NCI-H1417 (cell line): ENCODE measurements at places on chromosomes 2 and 18.

- no peak for DNase-seq
Observed at GRCh38 chr18:61413396-61413795, 80.2 kb downstream of the CDH20 start.

DNA sequence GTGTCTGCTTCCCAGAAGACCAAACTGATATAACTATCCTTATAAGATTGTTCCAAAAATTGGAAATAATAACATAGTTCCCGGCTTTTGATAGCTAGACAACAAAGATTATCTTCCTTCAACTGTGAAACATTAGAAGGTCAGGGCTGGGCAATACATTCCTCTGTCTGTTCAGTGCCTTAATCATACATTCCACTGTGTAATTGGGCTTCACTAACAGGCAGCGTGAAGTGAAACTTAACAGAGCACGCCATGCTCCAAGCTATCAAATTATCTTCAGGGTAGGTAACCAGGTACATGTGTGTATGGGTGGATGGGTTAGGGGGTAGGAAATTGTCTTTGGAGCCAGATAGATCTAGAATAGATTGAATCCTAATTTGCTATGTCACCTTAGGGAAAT, 23.5 kb upstream of the ARL5A start:
- no peak for DNase-seq

DNA sequence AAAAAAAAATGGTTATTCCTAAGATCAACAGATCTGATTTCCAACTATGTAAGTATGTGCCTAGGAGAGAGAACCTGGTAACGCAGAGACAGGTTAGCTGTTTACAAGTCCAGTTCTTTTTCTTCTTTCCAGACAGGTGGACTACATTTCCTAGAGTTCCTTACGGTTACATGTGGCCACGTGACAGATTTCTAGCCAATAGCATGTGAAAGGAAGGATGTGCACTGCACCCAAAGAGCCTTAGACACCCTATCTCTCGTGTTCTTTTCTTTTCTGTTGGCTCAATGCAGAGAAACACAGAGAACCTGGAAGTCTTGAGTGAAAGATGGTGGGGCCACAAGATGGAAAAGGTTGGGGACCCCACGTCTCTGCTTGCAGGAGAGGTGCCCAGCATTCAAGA, 375.9 kb downstream of the TNS1 start:
- DNase-seq: no peak

GRCh38 chr18:52254367-52254766, 85.6 kb upstream of the DCC start:
- DNase-seq: no peak

DNA sequence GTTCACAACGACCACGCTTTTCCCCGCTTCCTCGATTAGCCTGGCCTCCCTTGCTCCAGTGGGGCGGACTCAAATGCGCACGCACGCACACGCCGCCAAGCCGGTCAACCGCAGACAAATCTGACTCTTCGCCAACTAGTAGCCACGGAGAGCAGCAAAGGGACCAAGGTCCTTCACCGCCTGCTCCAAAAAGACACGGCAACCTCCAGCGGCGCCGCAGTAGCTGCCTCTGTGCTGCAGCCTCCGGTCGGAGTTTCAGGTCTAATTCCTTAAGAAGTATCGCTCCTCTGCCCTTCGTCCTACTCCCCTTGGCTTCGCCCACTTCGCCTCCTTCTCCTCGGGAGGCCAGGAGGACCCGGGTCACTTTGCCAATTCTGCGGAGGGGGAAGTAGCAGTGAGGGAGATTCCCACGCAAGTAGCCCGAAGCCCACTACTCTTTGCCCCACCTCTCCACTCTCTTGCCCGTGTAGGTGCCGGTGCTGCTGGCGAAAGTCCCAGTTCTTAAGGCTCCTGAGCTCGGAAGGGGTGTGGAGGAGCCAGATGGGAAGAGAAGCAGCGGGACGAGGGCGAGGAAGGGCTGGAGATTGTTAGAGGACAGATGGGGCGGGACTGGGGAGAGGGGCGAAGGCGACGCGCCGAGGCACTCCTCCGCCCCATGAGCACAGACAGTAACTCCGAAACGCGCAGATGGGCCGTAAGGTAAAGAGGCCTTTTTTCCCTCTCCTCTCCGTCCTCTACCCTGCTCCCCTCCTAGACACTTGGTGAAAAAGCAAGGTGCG, 615 bp downstream of the AKAIN1 start:
- no peak for DNase-seq

DNA sequence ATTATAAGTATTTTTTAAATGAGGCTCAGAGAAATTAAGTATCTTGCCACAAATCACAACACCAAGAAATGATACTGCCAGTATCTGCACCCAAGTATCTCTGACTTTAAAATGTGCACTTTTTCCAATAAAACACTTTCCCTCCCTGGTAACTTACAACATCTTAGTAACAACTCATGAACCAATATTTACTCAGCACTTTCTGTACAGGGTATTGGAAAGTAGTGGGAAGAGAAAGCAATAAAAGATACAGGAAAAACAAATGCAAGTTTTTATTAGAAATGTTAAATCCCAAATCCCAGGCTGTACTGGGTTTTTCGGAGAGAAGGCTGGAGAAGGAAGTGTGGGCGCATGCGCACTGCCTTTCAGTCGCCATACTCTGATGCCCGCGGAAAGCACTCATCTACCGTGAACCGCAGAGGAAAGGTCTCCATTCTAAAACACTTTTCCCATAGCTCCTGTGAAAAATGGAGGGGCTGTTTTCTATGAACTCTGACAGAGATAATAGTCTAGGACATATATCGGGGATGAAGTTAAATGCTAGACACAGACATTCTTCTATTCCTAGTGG, 52.1 kb downstream of the L3MBTL4 start:
- no peak for DNase-seq

DNA sequence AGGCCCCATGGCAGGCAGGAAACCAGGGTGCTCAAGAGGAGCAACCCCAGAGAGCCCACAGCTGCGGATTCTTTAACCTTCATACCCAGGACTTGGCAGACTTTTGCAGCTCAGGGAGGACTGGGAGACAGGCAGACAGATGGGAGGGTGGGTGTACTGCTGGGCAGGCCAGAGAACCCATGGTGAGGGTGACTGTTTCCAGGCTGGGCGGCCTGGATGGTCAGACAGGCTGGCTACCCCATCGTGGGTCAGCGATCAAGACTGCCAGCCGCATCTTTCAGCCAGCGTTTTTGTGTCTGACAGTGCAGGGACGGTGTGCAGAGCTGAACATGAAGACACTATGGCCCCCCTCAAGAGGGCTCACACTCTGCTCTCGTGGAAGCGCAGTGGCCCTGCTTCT, 82.2 kb downstream of the MARCO start:
- DNase-seq: no peak

- DNase-seq: peak; percentile 66
Observed at GRCh38 chr2:218876562-218877219, 4.0 kb upstream of the WNT10A start.

- DNase-seq: no peak
Observed at GRCh38 chr2:29012211-29012681, 31.1 kb downstream of the TOGARAM2 start.

- DNase-seq: no peak
Observed at GRCh38 chr2:160077912-160078810, 15.7 kb upstream of the PLA2R1 start.

DNA sequence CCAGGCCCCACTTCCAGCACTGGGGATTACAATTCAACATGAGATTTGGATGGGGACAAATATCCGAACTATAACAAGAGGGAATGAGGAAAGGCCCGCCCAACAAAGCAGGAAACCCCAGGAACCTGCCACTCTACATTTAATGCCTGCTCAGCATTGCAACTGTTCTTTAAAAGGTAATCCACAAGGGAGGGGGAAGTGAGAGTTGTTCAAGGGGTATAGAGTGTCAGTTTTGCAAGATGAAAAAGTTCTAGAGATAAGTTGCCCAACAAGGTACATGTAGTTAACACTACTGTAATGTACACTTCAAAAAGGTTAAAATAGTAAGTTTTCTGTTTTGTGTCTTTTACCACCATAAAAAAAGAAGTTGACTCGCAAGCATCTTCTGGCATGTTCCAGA, 137.6 kb downstream of the MBD2 start:
- no peak for DNase-seq
